ELR (cell line): ENCODE measurements at places on chromosomes 13 and 19.

DNA sequence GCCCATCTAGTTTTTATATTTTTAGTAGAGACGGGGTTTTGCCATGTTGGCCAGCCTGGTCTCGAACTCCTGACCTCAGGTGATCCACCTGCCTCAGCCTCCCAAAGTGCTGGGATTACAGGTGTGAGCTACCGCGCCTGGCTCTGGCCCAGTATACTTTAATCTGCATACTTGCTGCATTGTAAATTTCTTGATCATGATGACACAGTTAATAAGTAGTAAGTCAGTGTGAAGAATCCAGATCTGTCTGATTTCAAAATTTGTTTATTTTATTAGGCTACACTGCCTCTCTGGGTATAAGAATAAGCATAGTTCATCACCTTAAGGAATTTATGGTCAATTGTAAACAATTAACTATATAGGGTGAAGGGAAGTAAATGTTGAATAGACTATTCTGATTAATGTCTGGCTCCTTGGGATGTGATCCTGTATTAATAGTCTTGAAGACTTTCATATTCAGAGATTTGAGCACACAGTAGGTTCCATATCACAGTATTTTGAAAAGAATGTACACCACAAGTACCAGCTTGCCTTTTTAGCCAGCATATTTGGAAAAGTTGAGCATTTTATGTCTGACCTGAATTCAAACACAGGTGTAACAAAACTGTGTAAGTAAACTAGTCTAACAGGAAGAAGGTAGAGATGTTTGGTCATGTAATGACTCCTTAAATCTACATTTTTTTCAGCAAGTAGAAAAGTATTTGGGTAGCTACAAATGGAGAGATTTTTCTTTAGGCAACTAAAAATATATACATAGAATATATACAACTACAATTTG is 7.4 kb downstream of the ARHGAP35 start:
- DNase-seq, result no peak

DNA sequence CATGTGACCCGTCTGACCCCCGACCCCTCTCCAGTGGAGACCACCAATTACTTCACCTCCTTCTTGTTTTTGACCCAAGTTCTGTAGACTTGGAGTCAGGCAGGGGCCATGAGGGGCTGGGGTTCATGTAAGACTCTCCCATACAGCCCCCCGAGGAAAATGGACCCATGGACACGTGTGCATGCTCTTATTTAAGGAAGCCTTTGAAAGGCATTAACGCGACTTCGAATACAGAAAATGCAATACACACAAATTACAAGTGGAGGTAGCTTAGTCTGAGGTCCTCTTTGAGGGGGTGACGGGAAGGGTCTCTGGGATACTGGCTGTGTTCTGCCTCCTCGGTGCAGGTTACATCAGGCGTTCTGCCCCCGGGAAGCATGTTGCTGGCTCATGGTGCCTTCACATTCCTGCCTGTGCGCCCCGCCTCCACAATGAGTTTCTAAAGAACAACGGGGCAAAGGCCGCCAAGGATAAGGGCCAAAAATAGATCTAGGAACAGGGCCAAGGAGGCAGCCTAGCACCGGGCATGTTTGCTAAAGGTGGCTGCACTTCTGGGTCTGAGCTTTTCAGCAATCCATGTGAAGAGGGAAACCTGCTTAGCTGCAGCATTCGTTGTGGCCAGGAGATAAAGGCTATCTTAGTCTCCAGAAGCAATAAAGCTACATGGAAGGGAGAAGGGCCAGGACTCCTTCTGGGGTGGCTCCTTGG is 54.5 kb downstream of the RAB20 start:
- no peak for DNase-seq

GRCh38 chr19:49473868-49474541 is at the start of gene FLT3LG:
Gene FLT3LG (plus strand): TSS chr19:49474215. CDS start chr19:49474640, 425 bp downstream.
- DNase-seq, result peak; percentile 82

- DNase-seq, result peak; percentile 5
Observed at GRCh38 chr13:41780715-41781706, 179.9 kb downstream of the VWA8 start.

DNA sequence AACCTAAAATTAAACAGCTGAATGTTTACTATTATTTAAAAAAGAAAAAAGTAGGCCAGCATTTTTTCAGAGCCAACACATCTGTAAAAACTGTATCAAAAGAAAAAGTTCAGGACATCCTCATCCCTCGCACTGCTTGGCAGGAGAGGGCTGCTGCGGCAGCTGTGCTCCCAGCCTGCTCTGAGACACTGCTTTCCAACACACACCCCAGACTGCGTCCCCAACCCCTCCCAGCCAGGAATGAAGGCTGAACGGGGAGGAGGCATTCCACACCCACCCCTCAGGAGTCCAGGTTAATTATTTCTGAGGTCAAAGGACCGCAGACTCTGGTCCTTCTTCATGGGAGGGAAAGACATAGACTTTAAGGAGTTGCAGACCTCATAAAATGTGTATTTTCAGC is 43.1 kb downstream of the COL4A1 start:
- no peak for DNase-seq

DNA sequence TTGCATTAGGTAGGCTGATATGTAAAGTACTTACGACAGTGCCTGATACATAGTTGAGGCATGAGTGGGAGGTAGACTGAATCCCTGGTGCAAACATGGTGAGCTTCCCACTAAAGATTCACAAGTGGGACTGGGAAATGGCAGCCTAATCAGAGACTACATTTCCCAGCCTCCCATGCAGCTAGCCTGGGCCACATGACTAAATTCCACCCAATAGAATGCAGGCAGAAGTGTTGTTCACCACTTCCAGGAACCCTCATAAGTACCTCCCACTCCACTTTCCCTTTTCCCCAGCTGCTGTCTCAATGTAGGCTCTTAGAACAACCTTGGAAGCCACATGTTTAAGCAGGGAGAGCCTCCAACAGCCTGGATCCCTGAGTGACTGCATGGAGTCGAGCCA is 104.9 kb downstream of the CACNA1A start:
- DNase-seq, result peak; percentile 63

DNA sequence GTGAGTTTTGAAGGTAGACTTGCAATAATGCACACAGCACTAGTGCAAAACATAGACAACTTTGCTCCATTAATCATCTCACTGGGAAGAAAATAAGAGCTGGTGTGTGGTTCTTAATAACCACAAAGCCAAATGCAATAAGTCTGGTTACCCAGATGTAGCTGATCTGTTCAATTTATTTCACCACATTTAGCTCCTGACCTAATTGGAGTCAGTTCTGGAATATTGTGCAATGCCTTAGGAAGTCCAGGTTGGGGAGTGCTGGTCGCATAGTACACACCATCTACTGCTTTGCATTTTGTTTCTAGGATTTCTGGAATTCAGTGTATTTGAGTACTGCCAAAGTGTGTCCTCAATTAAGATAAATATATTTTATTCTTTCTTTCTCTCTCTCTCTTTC is 483.3 kb upstream of the SPRY2 start:
- DNase-seq, result no peak

- peak; percentile 53 for DNase-seq
Observed at GRCh38 chr19:18053576-18054219, 33.0 kb downstream of the IL12RB1 start.

DNA sequence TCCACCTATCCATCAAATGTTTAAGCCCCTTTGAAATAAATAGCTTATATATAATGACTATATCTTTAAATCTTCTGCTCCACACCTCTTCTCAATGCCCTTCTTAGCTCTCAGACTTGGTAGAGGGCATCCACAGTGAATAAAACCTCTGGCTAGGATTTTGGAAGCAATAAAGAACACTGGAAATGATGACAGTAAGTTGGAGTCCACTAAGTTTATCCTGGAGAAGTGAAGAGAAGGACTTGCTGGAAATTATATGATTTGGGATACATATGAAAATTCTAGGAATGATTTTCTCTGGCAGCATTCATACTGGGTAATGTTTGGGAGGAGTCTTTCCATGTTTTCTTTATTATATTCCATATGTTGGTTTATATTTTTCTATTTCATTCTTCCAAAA is 133.5 kb upstream of the KL start:
- DNase-seq, result no peak

GRCh38 chr13:25971459-25972145 is 80.2 kb downstream of the SHISA2 start:
- DNase-seq, result no peak

GRCh38 chr13:38053896-38054295 is 184.3 kb upstream of the TRPC4 start:
- DNase-seq, result no peak

- no peak for DNase-seq
Observed at GRCh38 chr13:62131604-62132003, 716.0 kb upstream of the PCDH20 start.

DNA sequence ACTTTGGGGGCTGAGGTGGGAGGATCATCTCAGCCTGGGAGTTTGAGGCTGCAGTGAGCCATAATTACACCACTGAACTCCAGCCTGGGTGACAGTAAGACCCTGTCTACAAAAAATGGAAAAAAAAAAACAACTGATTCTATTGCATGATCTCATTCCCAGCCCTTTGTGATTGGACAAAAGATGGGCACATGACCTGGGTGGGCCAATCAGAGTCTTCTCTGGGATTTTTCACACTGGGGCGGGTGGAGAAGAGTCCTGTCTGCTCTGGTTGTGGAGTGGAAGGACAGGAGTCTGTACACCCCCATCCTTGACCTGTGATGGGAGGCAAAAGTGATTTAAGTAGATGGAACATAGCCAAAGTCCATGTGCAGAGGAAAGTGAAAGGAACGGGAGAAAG is 170.5 kb downstream of the UQCRFS1 start:
- DNase-seq, result no peak

DNA sequence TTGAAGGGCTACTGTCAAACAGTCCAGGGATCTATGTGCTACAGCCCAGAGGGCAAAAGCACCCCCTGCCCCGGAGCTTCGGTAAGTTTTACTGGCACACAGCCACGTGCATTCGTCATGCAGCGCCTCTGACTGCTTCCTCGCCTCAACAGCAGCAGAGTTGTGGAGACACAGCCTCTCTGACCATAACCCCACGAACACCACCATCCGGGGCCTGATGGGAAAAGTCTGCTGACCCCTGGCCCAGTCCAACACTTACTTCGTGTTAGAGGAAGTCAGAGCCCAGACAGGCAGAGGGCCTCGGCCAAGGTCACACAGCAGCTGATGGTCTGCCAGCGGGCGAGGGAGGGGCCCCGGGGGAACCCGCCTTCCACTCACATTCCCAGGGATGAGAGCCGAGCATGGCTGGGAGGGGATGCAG is 5.1 kb downstream of the CBARP start:
- DNase-seq, result peak; percentile 64

GRCh38 chr13:113927661-113928581 is 46.0 kb downstream of the C13orf46 start:
- DNase-seq, result peak; percentile 99

DNA sequence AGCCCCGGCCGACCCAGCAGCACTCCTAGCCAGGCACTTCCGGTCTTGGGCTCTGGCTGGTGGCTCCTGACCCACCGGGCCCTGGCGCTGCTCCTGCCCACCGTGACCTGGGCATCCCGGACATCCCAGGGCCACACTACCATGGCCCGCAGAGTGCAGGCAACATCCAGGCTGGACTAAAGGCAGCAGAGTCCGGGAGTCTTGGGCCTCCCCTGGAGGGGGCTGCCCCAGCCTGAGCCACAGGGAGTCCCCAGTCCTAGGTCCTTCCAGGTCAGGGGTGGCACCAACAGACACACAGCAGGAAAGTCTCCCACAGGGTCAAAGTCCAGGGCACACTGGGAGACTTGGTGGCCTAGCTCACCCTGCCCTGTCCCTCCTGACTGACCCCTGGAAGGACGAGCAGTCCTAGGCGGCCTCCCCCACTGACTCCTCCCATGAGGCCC is 10.8 kb downstream of the LSM4 start:
- DNase-seq, result no peak

- no peak for DNase-seq
Observed at GRCh38 chr19:54682306-54682856, 19.6 kb downstream of the LILRB4 start.

GRCh38 chr13:110454227-110454859 is 107.2 kb downstream of the RAB20 start:
- no peak for DNase-seq

- DNase-seq, result no peak
Observed at GRCh38 chr19:6275170-6275744, 4.5 kb downstream of the MLLT1 start.

- DNase-seq, result no peak
Observed at GRCh38 chr13:96218475-96218874, 128.6 kb downstream of the HS6ST3 start.

DNA sequence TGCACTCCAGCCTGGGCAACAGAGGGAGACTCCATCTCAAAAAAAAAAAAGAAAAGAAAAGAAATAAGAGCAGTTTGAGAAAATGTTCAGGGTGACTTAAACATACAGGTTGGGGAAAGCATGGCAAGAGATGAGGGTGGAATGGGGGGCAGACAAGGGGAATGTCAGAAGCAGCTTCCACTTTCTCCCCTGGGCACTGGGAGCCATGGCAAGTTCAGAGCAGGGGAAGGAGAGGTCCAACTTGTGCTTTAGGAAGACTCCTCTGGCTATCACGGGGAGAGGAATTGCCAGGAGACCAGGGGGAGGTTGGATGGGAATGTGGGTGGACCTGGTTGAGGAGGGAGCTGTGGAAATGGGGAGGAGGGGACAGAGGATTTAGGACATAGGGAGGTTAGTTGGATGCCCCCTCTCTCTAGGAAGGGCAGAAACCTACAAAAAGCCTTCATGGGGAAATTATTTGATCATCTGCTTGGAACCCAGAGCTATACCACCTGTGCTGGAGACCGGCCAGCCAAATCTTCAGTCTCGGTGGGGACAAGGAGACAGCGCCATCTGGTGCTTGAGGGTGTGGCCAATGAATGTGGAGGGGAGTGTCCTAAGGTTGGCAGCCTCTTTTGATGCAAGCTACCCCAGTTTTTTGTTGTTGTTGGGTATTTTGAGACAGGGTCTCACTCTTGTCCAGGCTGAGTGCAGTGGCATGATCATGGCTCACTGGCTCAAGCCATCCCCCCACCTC is 7.3 kb upstream of the STRN4 start:
- peak; percentile 56 for DNase-seq

DNA sequence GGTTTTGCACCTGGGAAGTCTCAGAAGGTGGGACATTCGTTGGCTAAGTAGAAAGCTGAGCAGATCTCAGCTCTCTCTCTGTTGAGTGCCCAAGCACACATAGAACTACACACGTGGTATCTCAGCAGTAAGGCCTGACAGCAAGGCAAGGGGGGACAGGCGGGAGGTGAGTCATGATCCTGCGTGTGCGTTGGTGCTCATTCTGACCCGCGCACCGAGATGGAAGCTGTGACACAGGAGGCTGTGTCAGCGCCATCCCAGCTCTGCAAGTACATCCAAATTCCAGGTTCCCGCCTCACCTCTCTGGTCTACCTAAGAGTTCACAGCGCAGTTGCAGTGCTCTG is 135.7 kb downstream of the USP12 start:
- DNase-seq, result peak; percentile 81

DNA sequence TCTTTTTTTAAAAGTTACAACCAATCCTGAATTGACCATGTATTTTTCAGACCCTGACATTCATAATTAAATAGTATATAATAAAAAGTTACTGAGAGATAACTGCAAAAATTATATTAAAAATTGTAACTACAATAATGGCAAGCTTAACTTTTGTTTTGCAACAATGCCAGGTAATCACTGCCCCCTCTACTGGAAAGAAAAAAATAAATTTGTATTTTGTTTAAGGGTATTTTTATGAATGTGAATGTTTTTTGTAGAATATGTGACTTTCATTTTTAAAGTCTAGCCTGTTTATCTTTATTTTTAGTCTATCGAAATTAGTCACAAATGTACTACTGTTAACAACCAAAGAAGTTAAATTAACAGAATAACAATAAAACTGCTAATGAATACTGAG is 21.7 kb downstream of the MRPS31 start:
- DNase-seq, result no peak

- DNase-seq, result no peak
Observed at GRCh38 chr19:14732510-14732909, 42.7 kb downstream of the ZNF333 start.
